ENCODE measurements at places on chromosomes 7 and 10.
A peak's percentile ranks its signal among the peaks of the same experiment; 100 is the strongest.

GRCh38 chr7:4045450-4045849 is 636.6 kb upstream of the FOXK1 start:
- DNase-seq: no peak

GRCh38 chr10:75403939-75404814 is 2.6 kb upstream of the ZNF503 start:
- DNase-seq: no peak

GRCh38 chr10:88525371-88526069 is 57.6 kb downstream of the RNLS start:
- no peak for DNase-seq

DNA sequence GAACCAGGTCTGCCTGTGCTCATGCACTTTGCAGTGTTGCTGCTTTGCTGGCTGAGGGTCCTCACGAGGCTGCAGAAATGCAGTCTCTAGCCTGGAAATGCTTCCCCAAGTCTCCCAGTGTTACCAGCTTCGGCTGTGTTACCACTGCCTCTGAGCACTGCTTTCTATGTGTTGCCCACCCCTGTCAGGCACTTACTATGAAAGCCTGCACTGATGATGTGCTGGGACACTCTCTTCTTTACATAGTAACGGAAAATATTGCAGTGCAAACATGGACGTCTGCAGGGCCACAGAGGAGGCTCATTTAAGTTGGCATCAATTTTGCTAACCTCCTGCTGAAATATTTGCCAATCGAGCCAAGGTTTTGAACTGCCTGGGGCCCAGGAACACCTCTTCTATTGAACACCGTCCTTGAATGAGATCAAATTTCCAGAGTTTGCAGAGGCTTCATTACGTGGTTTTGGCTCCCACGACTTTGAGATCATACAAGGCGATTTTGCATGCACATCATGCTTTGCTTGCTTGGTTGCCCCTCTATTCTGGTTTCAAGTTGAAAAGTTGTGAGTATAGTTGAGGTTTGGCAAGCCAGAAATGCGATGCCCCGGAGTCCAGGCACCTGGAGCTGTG is 404.7 kb upstream of the PODXL start:
- no peak for DNase-seq

- no peak for DNase-seq
Observed at GRCh38 chr10:94012834-94013233, 19.1 kb downstream of the PLCE1 start.

GRCh38 chr10:22218448-22218847 is 633 bp upstream of the EBLN1 start:
- DNase-seq: no peak

- DNase-seq: peak; percentile 50
Observed at GRCh38 chr10:29763396-29763795, 128.6 kb upstream of the SVIL start.

GRCh38 chr10:24721229-24722106 is 2.2 kb downstream of the ARHGAP21 start:
- no peak for DNase-seq

- no peak for DNase-seq
Observed at GRCh38 chr10:10165415-10165814, 852.3 kb upstream of the CELF2 start.

- no peak for DNase-seq
Observed at GRCh38 chr7:11104578-11104977, 130.9 kb downstream of the PHF14 start.

- DNase-seq: peak; percentile 20
Observed at GRCh38 chr10:30447125-30447799, 13.3 kb downstream of the MAP3K8 start.

- DNase-seq: no peak
Observed at GRCh38 chr10:51964630-51965029, 265.2 kb upstream of the CSTF2T start.

DNA sequence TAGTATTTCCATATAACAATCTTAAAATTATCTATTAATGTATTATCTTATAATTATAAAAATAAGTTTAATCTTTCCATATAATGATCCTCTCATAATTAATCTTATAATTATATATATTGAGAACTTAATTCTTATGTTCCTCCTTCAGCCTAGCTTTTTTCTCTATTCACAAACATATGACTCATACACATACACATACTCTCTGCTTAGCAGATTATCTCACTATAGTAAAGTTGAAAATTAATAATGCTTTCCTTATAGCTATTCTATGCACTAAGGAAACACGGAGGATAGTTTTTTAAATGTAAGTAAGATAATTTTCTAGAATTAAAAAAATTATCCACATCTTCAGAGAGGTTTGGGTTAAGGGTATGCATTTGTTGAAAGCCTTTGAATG is 47.7 kb upstream of the ITGB8 start:
- no peak for DNase-seq

GRCh38 chr7:15688279-15688626 is 1.8 kb upstream of the MEOX2 start:
- no peak for DNase-seq

GRCh38 chr7:121414436-121414835 is 18.3 kb upstream of the FAM3C start:
- DNase-seq: no peak

DNA sequence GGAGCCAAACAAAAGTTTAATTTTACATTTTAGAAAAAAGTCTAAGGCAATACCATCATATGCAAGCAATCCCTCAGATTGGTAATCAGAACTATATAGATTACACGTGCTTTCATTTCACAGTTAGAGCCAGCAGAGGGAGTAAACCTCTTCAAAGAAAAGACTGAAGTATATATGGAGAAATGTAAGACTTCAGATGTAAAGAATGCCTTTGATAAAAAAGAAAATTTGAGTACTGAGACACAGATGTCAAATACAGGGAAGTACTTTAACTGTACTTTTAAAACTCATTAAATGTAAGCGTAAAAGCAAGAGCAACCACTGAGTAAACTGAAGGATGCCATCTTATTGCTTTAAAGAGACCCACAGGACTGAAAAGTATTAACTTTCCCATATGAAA is 101.4 kb upstream of the FAM133B start:
- DNase-seq: peak; percentile 76

DNA sequence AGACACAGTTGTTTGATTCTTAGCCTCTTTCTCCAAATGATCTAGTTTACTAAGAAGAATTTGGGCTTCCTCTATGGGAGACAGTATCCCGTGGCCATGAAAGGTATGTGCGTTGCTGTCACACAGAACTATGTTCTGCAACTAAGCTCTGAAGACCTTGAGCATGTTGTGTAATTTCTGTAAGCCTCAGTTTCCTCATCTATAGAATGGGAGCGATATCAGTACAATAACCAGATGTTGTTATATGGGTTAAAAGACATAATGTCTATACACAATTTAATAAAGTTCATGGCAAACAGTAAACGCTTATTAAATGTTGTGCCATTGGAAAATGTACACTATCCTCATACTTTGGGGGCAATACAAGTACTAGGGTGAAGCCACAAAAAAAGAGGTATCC is 185.5 kb upstream of the ASAH2 start:
- no peak for DNase-seq

DNA sequence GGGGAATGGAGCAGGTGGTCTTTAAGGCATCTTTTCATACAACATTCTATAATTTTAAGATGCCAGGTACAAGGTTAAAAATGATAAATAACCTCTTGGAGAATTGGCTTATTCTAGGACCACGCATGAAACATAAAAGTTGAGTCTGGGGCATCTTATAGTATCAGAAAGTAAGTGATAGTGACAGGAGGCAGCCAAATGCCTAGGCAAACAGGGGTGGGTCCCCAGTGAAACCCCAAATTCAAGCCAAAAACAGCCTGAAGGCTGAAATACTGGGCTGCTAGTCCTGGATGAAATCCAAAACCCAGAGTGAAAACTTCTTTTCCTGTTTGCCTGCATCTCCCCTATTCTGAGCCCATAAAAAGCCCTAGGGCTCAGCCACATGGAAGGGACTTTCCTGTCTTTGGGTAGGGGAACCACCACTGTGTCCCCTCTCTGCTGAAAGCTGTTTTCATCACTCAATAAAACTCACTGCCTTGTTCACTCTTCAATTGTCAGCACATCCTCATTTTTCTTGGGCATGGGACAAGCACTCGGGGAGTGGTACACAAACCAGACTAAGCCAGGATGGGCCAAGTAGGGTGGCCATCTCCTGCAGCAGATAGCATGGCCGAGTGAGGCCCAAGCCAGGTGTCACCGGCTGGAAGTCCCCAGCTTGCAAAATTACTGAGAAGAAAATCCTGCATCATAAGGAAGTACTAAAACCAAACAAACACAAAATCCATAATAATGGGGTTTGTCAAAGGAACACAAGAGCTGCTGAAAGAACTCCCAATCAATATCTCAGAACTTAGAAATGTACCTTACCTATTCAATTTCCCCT is 241.6 kb upstream of the GALNT17 start:
- no peak for DNase-seq

GRCh38 chr7:125316466-125316865 is 386.8 kb upstream of the POT1 start:
- DNase-seq: no peak

- no peak for DNase-seq
Observed at GRCh38 chr7:12800486-12800885, 113.1 kb downstream of the ARL4A start.

DNA sequence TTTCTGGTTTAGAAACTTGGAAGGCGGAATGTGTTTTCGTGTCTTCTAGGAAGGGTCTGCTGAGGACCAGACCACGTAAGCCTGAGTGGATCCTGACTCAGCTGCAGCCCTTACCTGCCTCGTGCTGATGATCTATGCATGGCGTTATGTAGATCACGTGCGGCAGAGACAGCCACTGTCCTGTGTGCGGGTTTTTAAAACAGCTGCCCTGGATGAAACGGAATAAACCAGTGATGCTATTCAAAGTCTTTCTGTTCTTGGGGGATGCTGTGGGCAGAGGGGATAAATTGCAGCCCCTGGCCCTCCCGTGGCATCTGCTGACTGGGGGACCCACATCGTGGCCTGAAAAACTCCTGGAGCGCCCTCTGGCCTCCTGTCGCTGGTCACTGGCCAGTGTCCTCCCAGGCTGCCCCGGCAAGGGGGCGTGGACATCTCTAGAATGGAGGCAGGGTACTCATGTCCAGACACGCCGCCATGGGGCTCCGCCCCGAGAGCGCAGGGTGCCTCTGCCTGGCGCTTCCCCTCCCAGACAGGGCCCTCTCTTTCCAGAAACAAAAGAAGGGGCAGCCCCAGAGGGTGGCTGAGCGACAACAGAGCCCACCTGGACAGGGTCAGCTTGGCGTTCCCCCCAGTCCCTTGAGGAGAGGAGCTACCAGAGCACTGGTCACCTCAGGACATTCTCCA is 13.2 kb downstream of the ALKBH4 start:
- no peak for DNase-seq

- no peak for DNase-seq
Observed at GRCh38 chr10:34590793-34591192, 224.3 kb downstream of the PARD3 start.
